Osteoblast (primary cell): ENCODE measurements at places on chromosomes 3 and 15. TPM values are rescaled to one million over a fixed set of nuclear protein-coding genes. Genes with fewer than 3 reads are reported as not detected.

DNA sequence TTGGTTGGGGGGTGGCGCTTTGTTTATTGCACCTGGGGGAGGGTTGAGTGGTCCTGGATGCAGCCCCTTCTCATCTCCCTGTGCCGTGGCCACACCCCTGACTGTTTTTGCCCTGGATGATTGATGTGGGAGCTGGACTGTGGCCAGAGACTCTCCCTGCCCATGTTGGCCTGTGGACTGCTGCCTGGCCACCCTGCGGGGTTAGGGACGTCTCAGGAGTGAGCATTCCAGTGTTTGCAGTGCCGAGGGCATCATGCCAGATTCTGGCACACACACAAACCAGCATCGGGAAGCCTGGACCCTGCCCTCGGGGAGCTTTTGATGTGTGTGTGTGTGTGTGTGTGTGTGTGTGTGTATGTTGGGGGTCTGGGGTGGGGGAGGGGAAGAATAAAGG, 15.8 kb downstream of the APBA2 start:
- no peaks in the 10 kb centered on the region for H3K27me3 ChIP-seq
- no peak overlapping the region for H3K27ac ChIP-seq
- no peaks in the 10 kb centered on the region for H3K4me1 ChIP-seq
- H3K4me3 ChIP-seq, result no peak overlapping the region
- no peak for DNase-seq

DNA sequence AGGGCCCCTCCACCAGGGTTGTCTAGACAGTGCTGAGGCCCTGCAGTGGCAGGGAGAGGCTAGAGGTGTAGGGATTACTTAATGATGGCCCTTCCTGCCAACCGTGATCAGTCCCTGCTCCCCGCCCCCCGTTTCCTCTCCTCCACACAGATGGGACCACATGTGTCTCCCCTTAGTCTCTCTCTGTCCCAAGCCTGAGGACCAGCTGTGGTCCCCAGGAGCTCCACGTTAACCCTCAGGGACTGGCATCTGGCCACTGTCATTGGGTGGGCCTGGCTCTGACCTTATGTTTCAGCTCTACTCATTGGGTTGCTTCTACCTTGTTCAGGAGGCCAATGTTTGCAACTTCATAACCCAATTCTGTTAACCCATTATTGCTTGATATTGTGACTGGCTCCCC, 6.0 kb upstream of the ALPK3 start:
- peaks cover 3% of the 10 kb centered on the region for H3K4me1 ChIP-seq
- H3K36me3 ChIP-seq, result peaks cover 5% of the 10 kb centered on the region
- no peaks in the 10 kb centered on the region for H3K27me3 ChIP-seq
- DNase-seq, result no peak

- no peaks in the 10 kb centered on the region for H3K36me3 ChIP-seq
- H3K27ac ChIP-seq, result no peak overlapping the region
- H3K4me3 ChIP-seq, result no peak overlapping the region
- H3K27me3 ChIP-seq, result peaks cover 12% of the 10 kb centered on the region
- DNase-seq, result no peak
- H3K4me1 ChIP-seq, result no peaks in the 10 kb centered on the region
Measured at GRCh38 chr3:108119398-108120104, 28.7 kb upstream of the CD47 start.

- H3K36me3 ChIP-seq, result no peaks in the 10 kb centered on the region
- H3K27me3 ChIP-seq, result peaks cover 19% of the 10 kb centered on the region
- H3K4me1 ChIP-seq, result peaks cover 18% of the 10 kb centered on the region
- peak overlapping the region; percentile 73 for H3K4me3 ChIP-seq
- peak overlapping the region; percentile 44 for H3K27ac ChIP-seq
- peak; percentile 95 for DNase-seq
Measured at GRCh38 chr3:126287536-126288241, 69.5 kb downstream of the KLF15 start.

GRCh38 chr15:76185716-76186115, 125.6 kb downstream of the ETFA start:
- peak overlapping the region; percentile 13 for H3K4me3 ChIP-seq
- H3K4me1 ChIP-seq, result peaks cover 11% of the 10 kb centered on the region
- peak overlapping the region; percentile 20 for H3K27ac ChIP-seq
- DNase-seq, result peak; percentile 97
- no peaks in the 10 kb centered on the region for H3K36me3 ChIP-seq
- H3K27me3 ChIP-seq, result peaks cover 10% of the 10 kb centered on the region

DNA sequence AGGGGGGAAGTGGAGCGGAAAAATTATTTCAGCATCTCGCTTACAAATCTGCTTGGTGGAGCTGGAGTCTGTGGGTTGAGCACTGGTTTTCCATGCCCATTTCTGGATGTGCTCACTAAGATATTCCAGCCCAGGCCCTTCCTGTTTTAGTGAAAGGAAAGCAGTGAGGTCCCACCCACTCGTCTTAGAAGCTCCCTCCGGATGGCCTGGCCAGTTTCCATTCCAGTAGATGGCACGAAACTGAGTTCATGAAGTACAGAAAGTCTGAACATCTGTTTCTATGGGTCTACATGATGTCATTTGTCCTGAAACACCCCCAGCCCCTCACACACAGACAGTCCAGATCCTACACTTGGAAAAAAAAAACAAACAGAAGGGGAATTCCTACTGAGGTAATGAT, 31.9 kb upstream of the THSD4 start:
- no peaks in the 10 kb centered on the region for H3K27me3 ChIP-seq
- peak overlapping the region; percentile 95 for H3K27ac ChIP-seq
- peaks cover 45% of the 10 kb centered on the region for H3K4me1 ChIP-seq
- H3K36me3 ChIP-seq, result no peaks in the 10 kb centered on the region
- no peak overlapping the region for H3K4me3 ChIP-seq
- no peak for DNase-seq

- no peaks in the 10 kb centered on the region for H3K36me3 ChIP-seq
- H3K27ac ChIP-seq, result no peak overlapping the region
- DNase-seq, result no peak
- H3K4me1 ChIP-seq, result no peaks in the 10 kb centered on the region
Measured at GRCh38 chr3:127395663-127396355, 108.0 kb upstream of the PRR20G start.

- DNase-seq, result no peak
- H3K27ac ChIP-seq, result no peak overlapping the region
- no peak overlapping the region for H3K4me3 ChIP-seq
- H3K27me3 ChIP-seq, result no peaks in the 10 kb centered on the region
- peaks cover 15% of the 10 kb centered on the region for H3K36me3 ChIP-seq
- no peaks in the 10 kb centered on the region for H3K4me1 ChIP-seq
Measured at GRCh38 chr15:42474827-42475226, 16.1 kb downstream of the ZNF106 start.

DNA sequence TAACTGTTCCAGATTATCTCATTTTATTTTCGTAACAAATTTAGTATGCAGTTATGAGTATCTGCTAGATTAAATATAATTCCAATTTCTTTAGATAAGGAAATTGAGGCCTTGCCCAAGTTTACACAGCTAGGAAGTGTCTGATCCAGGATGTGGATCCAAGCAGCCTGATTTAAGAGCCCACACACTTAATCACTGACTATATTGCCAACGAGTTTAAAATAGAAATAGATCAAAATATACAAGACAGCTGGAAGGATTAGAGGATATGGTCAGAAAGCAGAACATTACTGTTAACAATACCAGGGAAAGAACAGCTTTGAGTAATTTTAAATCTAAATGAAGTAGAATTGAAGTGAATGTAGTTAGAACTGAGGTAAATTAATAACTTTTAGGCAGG, 215.2 kb downstream of the C3orf38 start:
- H3K27ac ChIP-seq, result no peak overlapping the region
- no peaks in the 10 kb centered on the region for H3K36me3 ChIP-seq
- H3K4me1 ChIP-seq, result no peaks in the 10 kb centered on the region
- H3K4me3 ChIP-seq, result no peak overlapping the region
- no peak for DNase-seq

DNA sequence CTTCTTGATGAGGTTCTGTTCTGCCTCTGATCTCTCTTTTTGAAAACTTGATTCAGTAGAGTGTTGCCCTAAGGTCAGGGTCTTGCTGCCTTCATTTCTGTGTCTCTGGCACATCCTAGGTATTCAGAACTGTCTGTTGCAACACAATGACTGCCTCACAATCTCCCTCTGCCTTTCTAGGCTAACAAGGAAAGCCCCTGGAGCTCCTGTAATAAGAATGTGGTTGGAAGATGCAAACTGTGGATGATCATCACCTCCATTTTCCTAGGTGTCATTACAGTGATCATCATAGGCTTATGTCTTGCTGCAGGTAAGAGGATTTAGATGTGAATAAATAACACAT, 7.0 kb downstream of the C3orf52 start:
- no peaks in the 10 kb centered on the region for H3K36me3 ChIP-seq
- no peak for DNase-seq
- H3K27ac ChIP-seq, result peak overlapping the region; percentile 61

DNA sequence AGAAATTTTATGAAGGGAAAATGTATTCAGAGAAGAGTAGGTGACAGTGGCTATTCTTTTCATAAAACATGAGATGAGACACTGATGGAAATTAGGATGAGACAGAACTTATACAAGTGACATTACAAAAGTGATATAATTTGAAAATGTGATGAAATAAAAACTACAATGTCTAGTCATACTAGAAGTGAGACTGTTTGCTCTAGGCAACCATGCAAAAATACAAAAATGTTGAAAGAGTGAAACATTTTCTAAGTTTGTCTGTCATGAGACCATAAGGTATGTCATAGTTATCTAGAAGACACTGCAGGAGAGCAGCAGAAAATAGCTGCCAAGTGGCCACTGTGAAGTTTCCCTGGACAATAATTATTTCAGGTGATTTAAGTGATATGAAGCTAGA, 459.5 kb downstream of the DIPK2A start:
- H3K27ac ChIP-seq, result no peak overlapping the region
- no peak overlapping the region for H3K4me3 ChIP-seq
- H3K36me3 ChIP-seq, result no peaks in the 10 kb centered on the region
- no peak for DNase-seq

DNA sequence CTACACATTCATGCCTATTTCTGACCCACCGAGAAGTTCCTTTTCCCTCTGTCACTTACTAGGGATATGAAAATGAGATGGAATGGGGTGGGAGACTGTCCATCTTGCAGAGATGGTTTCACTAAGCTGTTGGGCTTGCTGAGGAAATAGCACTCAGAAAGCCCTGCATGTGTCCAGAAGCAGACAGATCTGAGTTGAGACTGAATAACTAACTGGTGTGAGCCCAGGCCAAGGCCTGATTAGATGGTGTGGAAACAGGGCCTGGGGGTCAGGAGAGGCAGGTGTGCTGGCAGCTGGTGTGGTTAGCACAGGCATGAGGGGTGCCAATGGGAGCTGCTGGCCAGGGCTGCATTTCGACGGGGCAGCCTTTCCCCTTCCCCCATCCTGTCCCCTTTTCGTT, 72.1 kb downstream of the CLSTN2 start:
- no peaks in the 10 kb centered on the region for H3K36me3 ChIP-seq
- no peaks in the 10 kb centered on the region for H3K4me1 ChIP-seq
- no peak overlapping the region for H3K27ac ChIP-seq

GRCh38 chr15:94586099-94586498, 354.7 kb downstream of the MCTP2 start:
- H3K4me1 ChIP-seq, result no peaks in the 10 kb centered on the region
- H3K27ac ChIP-seq, result no peak overlapping the region
- H3K27me3 ChIP-seq, result no peaks in the 10 kb centered on the region
- no peak overlapping the region for H3K4me3 ChIP-seq

DNA sequence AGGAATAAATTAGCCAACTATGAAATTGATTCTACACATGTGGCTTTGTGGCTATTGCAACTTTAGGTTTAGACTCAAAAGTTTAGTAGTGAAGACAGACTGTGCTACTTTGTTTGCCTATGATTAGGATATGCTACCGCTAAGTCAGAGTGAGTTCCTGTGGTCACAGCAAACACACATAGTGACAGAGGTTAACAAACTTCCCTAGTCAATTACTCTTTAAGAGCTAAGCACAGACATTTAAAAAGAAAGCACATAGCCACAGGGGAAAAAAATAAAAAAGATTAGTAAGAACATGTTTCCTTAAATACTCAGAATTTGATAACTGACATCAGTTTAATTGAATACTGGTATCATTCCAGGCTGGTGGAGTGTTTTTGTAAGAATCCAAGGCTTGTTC, 207.1 kb downstream of the GBE1 start:
- no peaks in the 10 kb centered on the region for H3K27me3 ChIP-seq
- H3K27ac ChIP-seq, result no peak overlapping the region
- peaks cover 29% of the 10 kb centered on the region for H3K4me1 ChIP-seq
- no peaks in the 10 kb centered on the region for H3K36me3 ChIP-seq

DNA sequence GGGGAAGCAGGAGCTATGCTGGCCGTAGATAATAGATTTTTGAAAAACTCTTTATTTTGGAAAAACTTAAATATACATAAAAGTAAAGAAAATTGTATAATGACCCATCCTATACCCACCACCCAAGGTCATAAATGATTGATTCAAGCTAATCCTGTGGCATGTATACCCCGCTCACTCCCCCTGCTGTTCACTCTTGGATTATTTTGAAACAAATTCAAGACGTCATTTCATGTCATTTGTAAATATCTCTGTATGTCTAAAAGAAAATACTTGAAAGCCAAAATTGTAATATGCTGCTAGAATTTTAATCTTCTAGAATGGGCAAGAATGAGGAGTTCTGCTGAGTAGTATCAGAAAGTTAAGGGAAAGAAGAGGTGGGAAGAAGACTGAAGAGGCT, 241.7 kb downstream of the FEZF2 start:
- peaks cover 7% of the 10 kb centered on the region for H3K4me1 ChIP-seq
- no peaks in the 10 kb centered on the region for H3K36me3 ChIP-seq
- H3K27me3 ChIP-seq, result no peaks in the 10 kb centered on the region
- H3K4me3 ChIP-seq, result no peak overlapping the region

DNA sequence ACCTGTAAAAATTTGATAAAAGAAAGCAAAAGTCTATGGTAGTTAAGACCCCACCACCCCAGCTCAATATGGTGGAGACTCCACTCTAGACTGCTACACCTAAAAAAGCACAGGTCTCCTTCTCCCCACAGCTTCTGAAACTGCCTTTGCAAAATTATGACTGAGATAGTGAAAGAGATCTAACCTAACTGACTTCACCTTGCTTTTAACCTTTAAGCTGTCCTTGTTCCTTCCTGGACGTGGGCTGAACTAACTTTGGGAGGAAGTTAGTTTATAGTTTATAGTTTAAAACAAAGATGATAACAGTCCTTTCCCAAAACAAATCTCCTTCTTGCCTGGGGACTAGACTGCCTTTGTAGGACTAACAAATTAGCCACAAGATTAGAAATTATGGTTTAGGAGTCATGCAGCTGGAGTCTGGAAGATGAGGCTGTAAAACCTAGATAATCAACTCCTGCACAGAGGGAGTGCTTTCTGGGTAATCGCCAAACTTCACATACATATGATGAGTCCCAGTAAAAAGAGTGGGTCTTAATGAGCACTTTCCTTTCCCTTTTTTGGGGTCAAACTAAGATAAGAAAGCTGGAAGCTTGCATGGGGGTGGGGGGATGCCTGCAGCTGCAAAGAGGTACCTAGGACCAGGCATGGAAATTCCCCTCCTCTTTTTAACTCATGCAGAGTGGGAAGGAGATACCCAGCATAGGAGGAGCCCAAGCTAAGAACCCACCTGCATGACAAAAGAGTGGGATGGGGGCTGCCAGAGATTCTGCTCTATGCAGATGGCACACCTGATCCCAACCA, 17.5 kb downstream of the CCR8 start:
- no peak for DNase-seq
- H3K27me3 ChIP-seq, result no peaks in the 10 kb centered on the region
- no peaks in the 10 kb centered on the region for H3K36me3 ChIP-seq
- H3K4me3 ChIP-seq, result no peak overlapping the region
- H3K27ac ChIP-seq, result no peak overlapping the region
- H3K4me1 ChIP-seq, result no peaks in the 10 kb centered on the region

EIF1B gene
- 19.2 and 23.0 TPM in 2 replicates for total RNA-seq

TMEM212 gene
- not detected in 2 replicates for total RNA-seq

ROPN1 gene
- not detected in 2 replicates for total RNA-seq

PPARG gene
- total RNA-seq, result 7.2 and 9.4 TPM in 2 replicates

PRICKLE2 gene
- total RNA-seq, result 18.8 and 25.0 TPM in 2 replicates

DZIP1L gene
- 32.7 and 42.3 TPM in 2 replicates for total RNA-seq

ASB14 gene
- not detected in 2 replicates for total RNA-seq
